Activated CD4-positive, CD25-positive, alpha-beta regulatory T cell (primary cell): ENCODE measurements at places on chromosomes 7 and 10.

DNA sequence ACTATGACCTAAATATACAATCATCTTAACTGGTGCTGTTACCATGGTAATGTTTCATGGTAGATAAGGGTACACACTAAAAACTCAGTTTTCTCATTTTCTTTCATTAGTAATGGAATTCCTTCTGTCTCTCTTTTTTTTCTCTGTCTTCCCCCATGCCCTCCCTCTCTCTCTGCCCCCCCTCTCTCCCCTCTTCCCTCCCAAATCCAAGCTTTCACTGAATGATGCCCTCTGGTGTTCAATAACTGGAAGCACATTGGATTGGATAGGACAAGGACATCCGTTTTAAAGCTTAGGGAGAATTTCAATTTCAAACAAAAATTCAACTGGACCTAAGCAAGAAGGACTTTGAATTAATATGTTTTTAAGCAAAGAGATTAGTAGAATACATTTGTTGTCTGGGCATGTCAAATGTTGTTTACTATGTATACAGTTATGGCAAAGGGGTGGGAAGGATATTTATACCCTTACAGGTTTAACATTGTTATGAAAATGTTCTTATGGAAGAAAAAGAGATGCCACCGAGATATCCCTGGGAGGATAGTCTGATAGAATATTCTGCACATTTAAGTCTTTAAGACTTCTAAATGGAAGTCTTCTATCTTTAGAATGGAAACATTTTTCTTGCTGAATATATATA is 6.1 kb downstream of the CHRM2 start:
- DNase-seq: no peak

- no peak for DNase-seq
Observed at GRCh38 chr10:119384127-119384526, 158.4 kb downstream of the RGS10 start.

- no peak for DNase-seq
Observed at GRCh38 chr7:92417913-92418312, 29.4 kb upstream of the GATAD1 start.

GRCh38 chr7:36606153-36606975 is 117.9 kb downstream of the AOAH start:
- no peak for DNase-seq

GRCh38 chr10:90775351-90776028 is 82.3 kb downstream of the HTR7 start:
- no peak for DNase-seq

DNA sequence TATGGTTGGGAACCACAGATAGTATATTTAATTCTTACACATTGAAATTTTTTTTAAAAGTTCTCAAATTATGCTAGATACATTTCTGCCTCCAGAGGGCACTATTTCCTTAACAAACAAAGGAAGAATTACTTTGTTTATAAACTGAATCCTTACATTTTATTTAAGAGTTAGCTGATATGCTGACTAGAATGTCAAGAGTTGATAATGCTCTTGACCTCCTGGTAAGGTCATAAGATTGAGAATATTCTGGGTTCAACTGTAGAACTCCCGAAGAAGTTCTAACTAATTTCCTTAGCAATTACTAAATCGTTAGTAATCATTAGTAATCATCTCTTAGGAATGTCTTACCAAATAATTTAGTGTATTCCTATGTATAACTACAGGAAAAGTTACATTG is 95.3 kb upstream of the CYP26C1 start:
- DNase-seq: no peak

DNA sequence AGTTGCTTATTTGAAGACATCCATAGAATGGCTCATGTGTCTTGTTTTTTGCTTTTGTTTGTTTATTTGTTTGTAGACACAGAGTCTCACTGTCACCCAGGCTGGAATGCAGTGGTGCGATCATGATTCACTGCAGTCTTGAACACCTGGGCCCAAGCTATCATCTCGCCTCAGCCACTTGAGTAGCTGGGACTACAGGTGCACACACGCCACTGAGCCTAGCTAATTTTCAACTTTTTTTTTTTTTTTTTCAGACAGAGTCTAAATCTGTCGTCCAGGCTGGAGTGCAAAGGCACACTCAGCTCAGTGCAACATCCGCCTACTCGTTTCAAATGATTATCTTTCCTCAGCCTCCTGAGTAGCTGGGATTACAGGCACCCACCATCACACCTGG is 83.3 kb upstream of the KLF6 start:
- DNase-seq: no peak

DNA sequence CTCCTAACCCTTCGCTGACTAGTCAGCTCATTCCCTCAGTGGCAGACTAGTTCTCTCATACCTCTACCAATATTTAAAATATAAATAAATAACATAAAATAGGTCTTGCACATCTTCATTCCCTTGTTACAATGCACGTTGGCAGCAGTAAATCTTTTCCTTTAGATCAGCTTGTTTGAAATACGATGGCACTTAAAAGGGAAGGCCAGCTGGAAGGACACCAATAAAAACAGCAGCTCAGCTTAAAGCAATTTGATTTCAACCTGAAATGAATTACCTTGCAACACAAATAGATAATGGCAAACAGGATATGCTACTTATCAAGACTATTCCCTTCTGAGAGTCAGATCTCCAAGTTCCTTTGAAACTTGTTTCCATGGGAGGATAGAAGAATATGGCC is 321.8 kb downstream of the GFRA1 start:
- no peak for DNase-seq

- no peak for DNase-seq
Observed at GRCh38 chr10:102660888-102661657, 16.8 kb downstream of the TRIM8 start.

- no peak for DNase-seq
Observed at GRCh38 chr10:59611048-59611447, 98.6 kb downstream of the SLC16A9 start.

DNA sequence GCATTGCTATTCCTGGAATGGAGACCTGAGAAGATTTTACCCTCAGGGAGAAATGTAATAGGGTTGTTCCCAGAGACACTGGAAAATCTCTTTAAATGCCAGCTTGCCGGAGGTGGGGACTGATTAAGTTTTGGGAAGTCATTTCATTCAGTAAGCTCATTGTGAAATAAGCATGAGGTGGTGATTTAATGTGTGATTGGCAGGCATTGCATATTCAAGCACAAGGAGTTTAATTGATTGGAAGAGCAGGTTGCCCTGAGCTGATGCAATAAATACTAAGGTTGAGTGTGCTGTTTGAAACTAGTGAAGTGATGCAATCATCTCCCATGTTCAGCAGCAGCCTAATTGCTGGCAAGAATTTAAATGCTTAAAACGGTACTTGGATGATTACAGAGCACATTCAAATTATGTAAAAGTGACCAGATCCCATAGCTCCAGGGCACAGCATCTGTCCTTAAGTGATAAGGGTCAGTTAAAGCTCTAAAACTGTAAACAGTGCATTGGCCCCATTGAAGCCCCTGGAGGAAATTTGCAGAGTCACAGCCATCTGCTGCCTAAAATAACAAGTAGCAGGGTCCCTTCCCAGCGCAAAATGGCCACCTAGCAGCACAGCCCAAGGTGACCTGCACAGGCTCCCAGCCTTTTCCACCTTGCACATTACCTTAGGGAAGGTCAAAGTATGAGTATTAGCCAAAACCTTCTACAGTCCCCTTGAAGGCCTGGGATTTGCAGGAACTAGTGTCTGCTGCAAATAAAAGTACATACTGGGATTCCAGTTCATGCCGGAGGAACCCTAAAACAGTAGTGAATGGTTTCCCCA is 92.1 kb downstream of the CCDC71L start:
- DNase-seq: no peak

DNA sequence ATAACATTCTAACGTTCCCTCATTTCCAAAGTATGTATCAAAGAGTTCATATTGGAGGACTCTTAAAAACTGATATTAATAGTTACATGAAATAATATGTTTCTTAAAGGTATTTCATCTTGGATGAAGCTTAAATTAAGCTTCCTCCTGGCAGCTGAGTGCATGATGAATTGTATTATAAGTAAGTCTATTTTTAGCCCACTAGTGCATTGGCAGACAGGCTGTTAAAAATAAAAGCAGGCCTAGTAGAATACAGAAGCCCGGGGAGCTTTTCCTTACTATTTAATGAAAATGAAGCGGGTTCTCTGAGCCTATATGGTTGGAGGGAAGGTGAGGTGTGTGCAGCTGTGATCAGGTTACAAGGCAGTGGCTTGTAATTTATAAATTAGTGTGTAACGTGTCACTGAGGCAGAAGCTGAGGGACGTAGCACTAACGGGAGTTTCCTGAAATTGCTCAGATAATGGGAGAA is 130.7 kb upstream of the KMT2E start:
- DNase-seq: no peak

DNA sequence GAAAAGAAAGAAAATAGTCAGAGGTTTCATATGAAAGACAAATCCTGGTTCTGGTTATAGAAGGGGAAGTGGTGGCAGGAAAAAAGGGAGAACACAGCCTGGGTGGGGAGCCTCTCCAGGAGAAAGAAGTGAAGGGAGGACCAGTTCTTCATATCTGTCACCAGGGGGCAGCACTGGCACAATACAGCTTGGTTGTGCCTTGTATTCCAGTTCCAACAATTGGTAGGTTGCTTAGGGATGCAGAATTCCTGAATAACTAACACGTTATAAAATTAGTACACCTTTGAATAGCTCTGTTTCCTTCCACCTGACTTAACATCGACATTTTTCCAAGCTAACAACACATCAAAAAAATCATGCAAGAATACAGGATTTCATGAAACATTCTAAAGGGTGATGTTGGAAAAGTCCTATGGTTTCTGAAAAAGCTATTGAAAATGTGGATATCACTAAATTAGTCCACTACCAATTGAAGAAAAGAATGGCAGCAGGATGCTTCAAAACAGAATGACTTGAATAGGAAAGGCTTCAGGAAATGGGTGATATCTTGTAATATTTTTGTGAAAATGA is 52.9 kb downstream of the CYP26A1 start:
- DNase-seq: no peak

DNA sequence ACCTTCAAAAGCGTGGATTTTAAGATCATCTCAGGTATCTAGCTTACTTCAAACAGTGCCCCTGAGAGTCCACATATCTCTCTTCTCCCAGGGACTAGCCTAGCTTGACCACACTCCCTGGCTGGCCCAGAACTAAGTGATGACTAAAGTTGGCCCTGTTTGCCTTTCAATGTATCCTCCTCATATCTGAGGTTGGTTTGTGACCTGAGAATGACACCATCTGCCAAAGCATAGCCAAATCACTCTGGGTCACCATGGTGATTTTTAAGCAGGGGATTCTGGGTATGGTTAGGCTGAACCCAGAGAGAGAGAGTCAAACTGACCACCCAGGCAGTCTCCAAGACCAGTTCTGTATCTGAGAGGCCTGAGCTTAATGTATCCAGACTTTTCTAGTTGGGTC is 16.2 kb downstream of the CNNM1 start:
- no peak for DNase-seq

DNA sequence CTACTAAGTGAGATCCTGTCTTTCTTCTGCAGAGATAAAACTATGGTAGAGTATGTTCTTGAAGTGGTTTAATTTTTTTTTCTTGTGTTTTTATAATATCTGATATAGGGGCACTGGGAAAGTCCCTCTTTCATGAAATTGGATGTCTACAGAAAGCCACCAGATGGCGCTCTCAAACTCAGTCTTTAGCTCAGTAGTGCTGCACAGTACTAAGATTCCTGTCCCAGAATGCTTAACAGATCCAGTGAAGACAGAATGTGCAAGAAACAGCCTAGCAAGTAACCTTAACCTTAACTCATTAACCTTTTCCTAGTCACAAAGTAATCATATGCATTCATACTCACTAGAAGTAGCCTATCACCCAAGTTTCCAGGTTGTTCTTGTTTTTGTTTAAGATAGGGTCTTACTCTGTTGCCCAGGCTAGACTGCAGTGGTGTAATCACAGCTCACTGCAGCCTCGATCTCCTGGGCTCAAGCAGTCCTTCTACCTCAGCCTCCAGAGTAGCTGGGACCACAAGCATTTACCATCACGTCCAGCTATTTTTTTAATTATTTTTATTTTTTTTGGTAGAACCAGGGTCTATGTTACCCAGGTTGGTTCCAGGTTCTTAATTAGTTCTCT is 56.7 kb downstream of the IDE start:
- DNase-seq: peak; percentile 39

DNA sequence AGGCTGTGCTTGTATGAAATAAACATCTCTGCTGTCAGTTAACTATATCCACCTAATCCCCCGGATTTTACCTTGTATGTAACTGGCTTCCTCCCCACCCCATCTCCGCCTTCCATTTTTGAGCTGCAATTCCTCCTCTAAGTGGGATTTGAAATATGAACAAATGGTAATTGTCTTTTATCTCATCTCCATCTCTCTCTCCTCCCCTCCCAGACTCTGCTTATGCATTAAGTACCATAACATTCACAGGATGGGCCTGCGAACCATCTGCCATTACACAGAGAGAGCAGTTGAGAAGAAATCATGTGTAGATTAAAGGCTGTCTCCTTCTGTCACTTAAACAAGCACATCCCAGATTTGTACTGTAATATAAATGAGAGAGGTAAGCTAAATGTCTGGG is 1169.9 kb downstream of the TYW1 start:
- DNase-seq: no peak

- DNase-seq: no peak
Observed at GRCh38 chr7:112770051-112770450, 20.1 kb downstream of the TMEM168 start.

DNA sequence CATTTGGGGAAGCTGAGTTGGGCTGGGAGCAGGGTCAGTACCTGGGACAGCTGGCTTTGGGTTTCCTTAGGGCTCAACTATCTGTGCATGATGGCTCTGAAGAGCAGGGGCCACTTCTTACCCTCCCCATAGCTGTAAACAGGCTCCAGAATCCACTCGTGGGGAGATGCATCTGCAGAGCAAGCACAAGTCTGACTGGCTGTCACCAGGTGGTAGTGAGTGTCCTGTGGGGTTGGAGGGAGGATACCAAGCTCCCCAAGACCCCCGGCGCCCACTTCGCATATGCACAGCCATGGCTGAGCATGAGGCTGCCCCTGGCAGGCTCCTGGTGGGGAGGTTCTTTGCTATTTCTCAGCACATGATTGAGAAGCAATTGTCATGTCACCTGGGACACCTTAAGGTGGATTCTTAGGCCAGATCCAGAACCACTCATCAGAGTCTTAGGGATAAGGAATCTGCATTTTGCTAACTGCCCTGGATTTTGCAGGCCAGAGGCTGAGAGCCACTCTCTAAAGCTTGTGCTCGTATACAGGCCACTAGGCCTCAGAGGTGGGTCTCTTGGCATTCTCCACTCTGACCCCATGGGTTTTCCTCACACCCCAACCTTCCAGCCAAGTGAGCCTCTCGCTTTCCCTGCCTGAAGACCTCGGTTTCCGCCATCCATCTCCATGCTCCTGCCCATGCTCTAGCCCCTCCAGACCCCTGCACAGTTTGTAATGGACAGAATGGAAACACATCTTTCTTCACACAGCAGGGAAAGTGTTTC is 53.7 kb downstream of the ADCY1 start:
- DNase-seq: no peak
